NCI-H82 (cell line): ENCODE measurements at places on chromosomes 6 and 20.

DNA sequence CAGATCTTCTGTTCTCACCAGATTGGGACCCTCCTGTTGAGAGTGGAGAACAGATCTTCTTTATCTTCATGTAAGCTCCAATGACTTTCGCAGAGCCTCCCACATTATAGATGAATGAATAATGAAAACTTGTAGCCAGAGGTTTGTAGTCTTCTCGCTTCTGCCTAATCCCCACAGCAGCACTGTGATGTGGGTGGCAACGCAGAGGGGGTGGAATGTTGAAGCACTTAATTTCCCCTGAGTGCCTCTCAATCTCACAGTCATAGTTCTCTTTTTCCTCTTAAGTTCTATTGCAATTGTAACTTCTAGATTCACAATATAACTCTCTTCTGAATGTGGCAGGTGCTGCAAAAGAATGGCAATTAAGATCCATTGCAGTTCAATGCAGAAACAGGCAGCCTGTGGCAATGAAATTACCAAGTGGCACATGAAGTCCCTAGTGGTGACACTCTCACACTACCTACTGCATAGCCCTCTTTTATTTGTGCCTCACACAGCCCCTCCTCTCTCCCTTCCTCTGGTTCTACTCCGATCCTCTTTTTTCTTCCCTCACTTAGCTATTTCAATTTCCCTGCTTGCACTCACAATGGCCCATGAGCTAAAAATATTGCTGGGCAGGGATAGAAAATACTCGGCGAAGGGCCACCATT is 281.9 kb downstream of the UBE3D start:
- DNase-seq: peak; percentile 51

GRCh38 chr6:39917981-39918380 is 16.3 kb downstream of the MOCS1 start:
- DNase-seq: no peak

GRCh38 chr6:66499851-66500250 is 792.8 kb upstream of the EYS start:
- DNase-seq: no peak

DNA sequence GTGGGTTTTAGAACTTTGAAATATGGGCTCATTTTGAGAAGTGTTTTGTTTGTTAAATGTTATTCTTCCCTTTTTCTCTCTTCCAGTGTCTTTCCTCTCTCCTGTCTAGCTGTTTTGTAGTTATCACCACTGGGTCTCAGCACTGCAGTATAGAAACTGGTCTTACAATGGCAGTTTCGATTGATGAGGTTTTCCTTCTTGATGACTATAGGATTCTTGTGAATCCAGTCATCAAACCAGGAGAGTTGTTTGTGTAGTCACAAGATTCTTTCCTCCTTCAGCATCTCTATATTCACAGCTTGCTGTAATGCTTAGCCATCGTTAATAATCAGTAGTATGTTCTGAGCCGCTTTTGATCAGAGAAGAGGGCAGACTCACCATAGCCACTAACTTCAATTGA is 172.3 kb downstream of the OGFRL1 start:
- no peak for DNase-seq

- no peak for DNase-seq
These were observed 134.1 kb downstream of the CCDC170 start for GRCh38 chr6:151627689-151628444.

DNA sequence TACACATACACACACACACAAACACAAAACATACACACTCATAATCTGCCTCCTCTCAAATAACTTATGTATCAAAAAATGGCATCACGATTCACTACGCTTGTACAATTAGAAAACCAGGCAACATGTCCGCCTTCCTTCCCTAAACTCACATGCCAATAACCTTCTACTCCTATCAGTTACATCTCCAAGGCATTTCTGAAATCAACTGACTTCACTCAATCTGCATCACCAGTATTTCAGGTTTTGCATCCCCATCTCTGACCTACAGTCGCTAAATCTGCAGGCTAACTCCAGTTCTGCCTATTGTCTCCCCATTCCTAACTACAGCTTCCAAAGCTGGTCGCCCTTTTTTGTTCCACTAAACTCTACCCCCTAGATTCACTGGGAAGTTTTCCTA is 217.5 kb downstream of the PTPRK start:
- no peak for DNase-seq

GRCh38 chr6:104705916-104706442 is 153.7 kb downstream of the HACE1 start:
- peak; percentile 82 for DNase-seq

DNA sequence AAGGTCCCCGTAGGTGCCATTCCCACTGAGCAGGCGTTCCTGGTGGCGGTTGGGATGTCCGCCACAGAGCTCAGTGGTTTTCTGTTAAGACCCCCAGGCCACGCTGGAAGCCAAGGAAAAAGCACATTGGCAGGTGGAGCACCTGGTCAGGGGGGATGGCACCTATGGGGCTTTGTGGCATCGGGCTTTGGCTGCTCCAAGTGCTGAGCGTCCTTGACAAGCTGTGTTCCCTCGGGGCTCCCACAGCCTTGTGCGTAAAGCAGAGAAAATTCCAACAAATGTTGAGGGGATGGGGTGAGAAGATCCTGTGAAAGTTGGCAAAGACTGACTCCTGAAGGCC is 135.4 kb downstream of the JPH2 start:
- DNase-seq: no peak

- no peak for DNase-seq
These were observed 2.2 kb upstream of the MAPK13 start for GRCh38 chr6:36128073-36128472.

DNA sequence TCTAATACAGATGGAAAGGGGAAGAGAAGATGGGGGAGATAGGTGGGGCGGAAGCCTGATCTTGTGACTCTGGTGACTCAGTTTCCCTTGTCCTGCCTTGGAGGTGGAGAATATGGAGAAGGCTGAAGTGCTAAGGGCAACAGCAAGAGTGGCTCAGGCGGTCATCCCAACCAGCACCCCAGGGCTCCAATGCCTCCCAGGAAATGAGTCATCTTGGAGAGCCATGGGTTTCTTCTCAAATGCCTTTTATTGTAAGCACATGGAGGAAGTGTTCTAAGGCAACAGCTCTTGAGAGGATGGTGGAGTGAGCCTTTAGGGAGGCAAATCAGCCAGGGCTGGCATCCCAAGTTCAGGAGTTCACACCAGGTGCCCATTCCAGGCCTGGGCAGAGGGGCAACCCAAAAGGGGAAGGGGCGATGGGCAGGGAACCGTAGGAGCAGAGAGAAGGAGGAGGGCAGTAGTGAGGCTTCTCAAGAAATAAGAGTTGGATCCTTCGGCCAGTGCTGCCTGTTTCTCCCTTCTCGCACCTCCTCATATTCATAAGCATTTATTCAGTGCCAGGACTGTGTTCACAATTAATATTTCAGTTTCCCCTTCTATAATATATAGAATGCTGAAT is 13.2 kb upstream of the AHCY start:
- DNase-seq: no peak

- peak; percentile 73 for DNase-seq
These were observed 13.5 kb upstream of the ZNF391 start for GRCh38 chr6:27374824-27375612.

DNA sequence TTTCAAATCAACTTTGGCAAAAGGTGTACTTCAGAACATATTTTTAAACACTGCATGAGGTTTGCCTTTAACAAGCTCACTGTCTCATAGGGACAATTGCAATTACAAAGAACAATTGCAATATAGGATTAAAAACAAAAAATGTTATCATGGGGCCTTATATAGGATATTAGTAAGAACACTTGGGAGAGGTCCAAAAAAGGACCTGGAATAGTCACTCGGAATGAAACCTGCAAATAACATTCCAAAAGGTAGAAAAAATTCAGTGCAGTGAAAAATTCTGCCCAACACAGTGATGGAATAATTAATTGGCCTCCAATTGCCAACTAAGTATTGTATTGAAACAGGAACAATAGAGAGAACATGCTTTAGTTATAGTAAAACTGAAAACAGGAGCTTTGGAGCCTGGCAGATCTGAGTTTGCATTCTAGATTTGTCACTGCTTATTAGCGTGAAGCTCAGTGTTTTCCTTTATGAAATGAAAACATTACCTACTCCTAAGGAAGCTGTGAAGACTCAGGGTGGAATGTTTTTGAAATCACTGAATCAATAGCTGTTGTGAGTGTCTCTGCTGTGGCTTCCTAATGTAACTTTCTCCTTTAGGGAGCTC is 172.6 kb upstream of the BMP5 start:
- DNase-seq: no peak

DNA sequence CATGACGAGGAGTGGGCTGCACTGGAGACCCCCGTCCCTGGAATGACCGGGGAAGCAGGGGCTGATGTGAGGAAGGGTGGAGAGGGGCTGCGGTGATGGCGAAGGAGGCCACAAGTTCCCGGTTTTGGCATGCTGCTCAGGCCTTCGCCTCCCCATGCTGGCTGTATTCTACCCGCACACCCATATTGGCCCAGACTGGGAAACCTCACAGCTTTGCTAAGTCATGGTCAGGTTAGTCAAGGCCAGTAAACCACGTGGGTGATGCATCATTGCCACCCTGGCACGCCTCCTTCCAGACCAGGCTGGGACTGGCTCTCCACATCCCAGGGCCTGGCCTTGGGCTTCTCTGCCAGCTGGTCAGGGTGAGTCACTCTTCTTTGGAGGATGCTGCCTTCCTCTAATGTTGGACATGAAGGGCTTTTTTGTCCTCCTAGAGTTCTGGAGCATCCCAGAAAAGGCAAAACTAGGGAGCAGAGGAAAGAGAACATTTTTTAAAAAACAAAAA is 53.8 kb downstream of the PCNA start:
- no peak for DNase-seq

DNA sequence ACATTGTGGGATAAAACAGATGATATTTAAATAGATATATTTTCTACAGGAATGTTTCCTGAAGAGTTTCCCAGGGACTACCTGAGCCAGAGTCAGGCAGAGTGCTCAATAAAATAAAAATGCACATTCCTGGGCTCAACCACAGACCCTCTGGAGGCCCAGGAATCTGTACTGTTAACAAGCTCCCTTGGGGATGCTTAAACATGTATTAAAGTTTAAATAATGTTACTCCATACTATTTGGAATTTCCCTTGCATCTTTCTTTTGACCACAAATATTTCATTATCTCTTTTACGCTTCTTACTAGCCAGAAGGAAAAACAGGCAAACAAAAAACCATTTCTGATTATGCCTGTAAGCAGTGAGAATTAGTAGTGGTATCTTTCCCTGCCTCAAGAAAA is 42.3 kb downstream of the GPR63 start:
- no peak for DNase-seq

- no peak for DNase-seq
These were observed 114.7 kb downstream of the GJA10 start for GRCh38 chr6:90008908-90009501.

GRCh38 chr6:131231103-131231502 is 95.8 kb downstream of the AKAP7 start:
- no peak for DNase-seq

DNA sequence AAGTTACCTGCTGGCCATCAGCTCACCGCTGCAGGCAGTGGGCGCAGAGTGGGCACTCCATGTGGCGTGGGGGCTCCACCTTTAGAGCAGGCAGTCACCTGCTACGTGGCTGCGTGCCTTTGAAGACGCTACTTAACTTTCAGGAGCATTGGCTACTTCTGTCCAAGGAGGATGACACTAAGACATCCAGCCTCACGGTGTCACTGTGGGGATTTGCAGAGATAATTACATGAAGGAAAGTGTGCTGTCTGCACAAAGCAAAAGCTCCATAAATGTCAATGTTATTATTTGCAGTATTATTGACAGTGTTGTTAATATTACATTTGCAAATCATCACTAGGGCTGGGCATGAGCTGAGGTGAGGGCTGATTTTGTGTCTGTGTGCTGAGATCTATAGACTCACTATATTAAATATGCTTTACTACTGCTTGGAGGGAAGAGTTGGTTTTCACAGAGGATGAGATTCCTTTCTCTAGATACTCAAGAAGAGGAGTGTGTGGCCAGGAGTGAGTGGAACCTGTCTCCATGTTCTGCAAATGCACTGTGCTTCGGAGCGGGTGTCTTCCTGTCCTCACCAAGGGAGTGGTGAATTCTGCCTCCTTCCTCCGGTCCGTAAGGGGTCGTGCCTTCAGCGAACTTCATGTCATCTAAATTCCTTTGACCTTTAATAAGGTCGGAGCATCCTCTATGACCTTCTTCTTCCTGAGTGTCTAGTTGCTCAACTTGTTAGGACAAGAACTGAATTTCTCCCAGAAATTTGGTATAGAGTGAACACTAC is 165.8 kb upstream of the SYNDIG1 start:
- peak; percentile 33 for DNase-seq

- no peak for DNase-seq
These were observed 70.6 kb downstream of the SMPDL3A start for GRCh38 chr6:122859676-122860075.

DNA sequence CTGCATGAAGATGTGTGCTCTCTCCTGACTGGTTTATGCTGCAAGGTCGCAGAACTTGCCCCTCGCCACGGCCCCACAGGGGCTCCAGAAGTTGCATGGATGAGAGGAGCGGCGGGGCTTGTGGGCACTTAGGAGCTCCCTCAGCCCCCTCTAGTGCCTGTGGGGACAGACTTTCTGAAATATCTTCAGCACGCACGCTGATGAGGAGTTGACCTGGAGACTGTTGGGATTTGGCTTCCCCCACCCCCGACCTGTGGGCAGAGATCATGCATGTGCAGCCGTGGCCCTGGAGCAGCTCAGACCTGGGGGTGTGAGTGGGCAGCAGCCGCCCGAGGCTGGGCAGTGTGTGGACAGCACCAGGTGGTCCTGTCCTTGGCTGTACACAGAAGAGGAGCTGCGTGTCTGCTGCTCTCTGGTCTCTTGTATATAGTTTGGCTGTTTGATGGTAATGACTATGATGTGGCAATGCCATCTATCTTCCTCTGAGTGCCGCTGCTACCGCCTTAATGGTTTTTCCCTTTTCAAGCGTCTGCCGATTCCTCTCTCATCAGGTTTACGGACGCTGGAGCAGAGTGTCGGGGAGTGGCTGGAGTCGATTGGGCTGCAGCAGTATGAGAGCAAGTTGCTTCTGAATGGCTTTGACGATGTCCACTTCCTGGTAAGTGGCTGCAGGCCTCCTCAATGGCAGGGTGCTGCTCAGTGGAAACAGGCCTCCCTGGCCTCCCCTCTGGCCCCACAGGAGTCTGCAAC is 81.4 kb downstream of the TCP11 start:
- DNase-seq: no peak

DNA sequence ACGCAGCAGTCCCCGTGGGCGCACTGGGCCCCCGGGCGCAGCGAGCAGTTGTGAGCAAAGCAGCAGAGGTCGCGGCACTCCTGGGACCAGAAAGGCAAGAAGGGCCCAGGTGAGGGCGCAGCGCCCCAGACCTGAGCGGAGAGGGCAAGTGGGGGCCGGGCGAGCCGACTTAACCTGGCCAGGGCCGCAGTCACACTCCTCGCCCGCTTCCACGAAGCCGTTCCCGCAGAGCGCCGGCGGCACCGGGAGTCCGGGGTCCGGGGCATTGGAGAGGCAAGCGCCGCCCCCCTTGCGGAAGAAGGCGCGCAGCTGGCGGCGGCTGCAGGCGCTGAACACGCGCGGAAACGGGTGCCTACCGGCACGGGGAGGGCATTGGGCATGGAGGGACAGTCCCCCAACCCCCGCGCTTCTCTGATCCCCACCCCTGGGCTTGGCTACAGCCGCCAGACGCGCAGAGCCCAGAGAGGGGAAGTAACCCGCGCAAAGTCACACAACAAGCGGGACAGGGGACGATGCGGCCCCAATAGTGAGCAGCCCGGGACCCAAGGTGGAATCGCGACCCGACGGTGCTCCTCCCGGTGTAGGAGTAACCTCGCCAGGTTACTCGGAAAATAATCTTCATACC is 9.2 kb downstream of the ADAM33 start:
- no peak for DNase-seq
